Left renal cortex interstitium (tissue), 4 donors: ENCODE measurements at places on chromosomes 13 and 19. TPM values are rescaled to one million over a fixed set of nuclear protein-coding genes. Genes with fewer than 3 reads are reported as not detected.

Gene ZNF329
- polyA plus RNA-seq, result 24.0 TPM

Gene F2RL3
- 1.3 TPM for polyA plus RNA-seq

DNA sequence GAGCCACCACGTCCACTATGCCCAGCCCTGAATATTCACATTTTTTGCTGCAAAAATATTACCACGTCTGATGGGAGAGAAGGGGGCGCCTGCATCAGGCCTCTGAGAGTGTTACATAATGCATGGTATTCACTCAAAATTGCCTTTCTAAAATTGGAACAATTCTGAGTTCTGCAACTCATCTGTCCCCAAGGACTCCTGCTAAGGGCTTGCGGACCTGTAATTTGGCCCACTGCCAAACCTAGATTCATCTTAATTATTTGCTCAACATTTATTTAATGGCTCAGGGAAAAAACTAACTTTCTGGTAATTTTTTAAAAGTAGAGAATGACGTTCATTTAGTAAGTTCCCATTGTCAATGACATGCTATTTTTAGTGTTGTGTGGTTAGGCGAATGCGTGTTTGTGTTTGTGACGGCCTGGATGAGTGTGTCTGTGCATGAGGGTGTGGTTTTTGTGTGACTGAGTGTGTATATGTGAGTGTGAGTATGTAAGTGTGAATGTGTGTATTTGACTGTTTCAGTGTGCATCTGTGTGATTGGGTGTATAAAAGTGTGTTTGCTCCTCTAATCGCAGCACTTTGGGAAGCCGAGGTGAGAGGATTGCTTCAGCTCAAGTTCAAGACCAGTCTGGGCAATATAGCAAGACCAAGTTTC, 8.8 kb downstream of the INAFM1 start:
- DNase-seq, result no peak

GRCh38 chr13:20313896-20314295, 81.8 kb upstream of the GJB6 start:
- DNase-seq, result no peak

DNA sequence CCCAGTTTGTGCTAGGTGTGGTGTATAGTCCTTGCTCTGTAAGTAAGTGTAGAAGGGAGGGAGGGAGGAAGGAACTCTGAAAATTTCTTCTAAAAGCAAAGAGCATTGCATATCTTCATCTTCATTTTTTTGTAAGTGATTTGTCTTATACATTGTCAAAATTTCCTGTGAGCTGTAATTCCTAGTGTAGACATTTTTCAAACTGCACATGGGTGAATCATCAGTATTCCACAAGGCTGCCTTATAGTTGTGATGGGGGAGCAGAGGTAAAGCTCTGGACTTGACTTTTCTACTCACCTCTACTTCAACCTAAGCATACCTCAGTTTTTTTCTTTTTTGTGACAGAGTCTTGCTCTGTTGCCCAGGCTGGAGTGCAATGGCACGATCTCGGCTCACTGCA, 86.9 kb downstream of the CDK8 start:
- no peak for DNase-seq

- DNase-seq, result no peak
Measured at GRCh38 chr19:4533334-4533733, 1.7 kb downstream of the PLIN5 start.

GRCh38 chr19:485077-485476, 11.2 kb upstream of the MADCAM1 start:
- DNase-seq, result no peak

- DNase-seq, result no peak
Measured at GRCh38 chr13:58949646-58950045, 1214.1 kb downstream of the DIAPH3 start.

GRCh38 chr13:41413872-41414271, 43.5 kb upstream of the RGCC start:
- no peak for DNase-seq

DNA sequence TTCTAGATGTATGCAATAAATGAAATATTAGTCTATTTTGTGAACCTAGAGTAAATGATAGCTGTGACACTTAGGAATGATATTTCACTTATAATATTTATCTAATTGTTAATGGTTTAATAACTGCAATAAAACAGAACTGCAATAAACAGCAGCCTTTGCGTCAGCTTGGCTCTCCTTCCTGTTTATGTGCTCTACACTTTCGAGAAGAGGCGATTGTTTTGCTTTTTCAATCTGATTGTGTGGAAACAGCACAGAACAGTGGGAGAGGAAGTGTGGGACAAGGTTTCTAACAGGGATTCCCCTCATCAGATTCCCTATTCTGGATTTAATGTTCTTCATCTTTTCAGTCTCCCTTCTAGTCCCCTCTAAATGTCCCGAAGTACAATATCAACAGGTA, 17.3 kb upstream of the TRPC4 start:
- DNase-seq, result no peak

GRCh38 chr13:45879666-45880065, 28.1 kb upstream of the SIAH3 start:
- no peak for DNase-seq
